ENCODE measurements at places on chromosomes 12 and 14.

GRCh38 chr12:115261691-115262398 is 577.9 kb upstream of the TBX3 start:
- no peak for DNase-seq

GRCh38 chr14:65491274-65491673 is 78.7 kb downstream of the FUT8 start:
- DNase-seq = no peak

- DNase-seq = no peak
These were observed 131.8 kb downstream of the NEDD1 start for GRCh38 chr12:97038834-97039233.

- no peak for DNase-seq
These were observed 378.5 kb upstream of the MGAT4C start for GRCh38 chr12:86634456-86635410.

GRCh38 chr12:102939670-102940222 is 17.7 kb upstream of the ASCL1 start:
- no peak for DNase-seq

DNA sequence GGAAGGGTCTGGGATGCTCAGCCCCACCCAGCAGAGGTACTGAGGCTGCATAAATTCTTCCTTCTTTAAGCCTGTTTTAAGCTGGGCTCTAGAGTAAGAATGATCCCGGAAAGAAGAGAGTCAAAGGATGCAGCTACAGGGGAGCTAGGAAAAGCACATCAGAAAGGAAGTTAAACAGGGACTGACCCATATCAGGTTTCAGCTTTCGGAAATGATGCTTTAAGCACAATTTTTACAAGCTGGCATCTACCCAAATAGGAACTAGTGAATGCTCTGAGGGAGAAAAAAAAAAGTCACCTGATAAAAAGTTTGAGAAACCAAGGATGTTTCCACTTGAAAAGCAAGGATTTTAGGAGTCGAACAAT is 22.0 kb downstream of the TSPAN8 start:
- DNase-seq = no peak

Data from common myeloid progenitor, CD34-positive (primary cell).